ENCODE measurements at places on chromosomes 4 and X. TPM values are rescaled to one million over a fixed set of nuclear protein-coding genes. Genes with fewer than 3 reads are reported as not detected.

Gene DOK7
- total RNA-seq: 0.11 TPM

Gene MAGEH1
- total RNA-seq: 21.3 TPM

Gene OPRPN
- total RNA-seq: not detected

Gene RPS6KA6
- total RNA-seq: 1.1 TPM

Gene CXCL5
- total RNA-seq: 0.77 TPM

Gene ADH7
- not detected for total RNA-seq

Gene CENPVL3
- 8.2 TPM for total RNA-seq

Gene ENPP6
- total RNA-seq: not detected

Gene CCDC160
- total RNA-seq: not detected
